ENCODE measurements at places on chromosomes 13 and 19. TPM values are rescaled to one million over a fixed set of nuclear protein-coding genes. Genes with fewer than 3 reads are reported as not detected.

- no peak for DNase-seq
Observed at GRCh38 chr19:2246801-2247361, 2.2 kb upstream of the AMH start.

The PCP2 gene
- not detected for total RNA-seq

GRCh38 chr13:59452189-59452890 lies 711.4 kb downstream of the DIAPH3 start:
- DNase-seq, result no peak

DNA sequence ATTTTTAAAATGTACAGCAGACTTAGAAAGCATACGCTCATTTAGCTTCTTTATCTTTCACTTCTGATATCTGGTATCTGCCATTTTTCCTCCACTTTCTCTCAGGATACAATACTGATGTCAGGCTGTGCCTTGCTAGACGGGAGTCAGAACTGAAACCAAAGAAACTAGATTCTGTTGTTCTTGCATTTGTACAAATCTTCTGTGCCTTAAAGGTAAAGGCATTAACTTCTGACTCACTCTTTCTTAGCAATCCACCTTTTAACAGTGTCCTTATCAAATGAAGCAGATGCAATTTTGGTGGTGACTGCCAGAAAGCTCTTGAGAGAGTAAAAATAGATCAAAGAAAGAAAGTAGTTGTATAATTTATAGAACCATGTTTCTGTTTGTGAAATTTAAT lies 370.4 kb downstream of the PCDH20 start:
- no peak for DNase-seq

The C19orf38 gene
- total RNA-seq, result 0.59 TPM

The KLHL1 gene
- not detected for total RNA-seq

DNA sequence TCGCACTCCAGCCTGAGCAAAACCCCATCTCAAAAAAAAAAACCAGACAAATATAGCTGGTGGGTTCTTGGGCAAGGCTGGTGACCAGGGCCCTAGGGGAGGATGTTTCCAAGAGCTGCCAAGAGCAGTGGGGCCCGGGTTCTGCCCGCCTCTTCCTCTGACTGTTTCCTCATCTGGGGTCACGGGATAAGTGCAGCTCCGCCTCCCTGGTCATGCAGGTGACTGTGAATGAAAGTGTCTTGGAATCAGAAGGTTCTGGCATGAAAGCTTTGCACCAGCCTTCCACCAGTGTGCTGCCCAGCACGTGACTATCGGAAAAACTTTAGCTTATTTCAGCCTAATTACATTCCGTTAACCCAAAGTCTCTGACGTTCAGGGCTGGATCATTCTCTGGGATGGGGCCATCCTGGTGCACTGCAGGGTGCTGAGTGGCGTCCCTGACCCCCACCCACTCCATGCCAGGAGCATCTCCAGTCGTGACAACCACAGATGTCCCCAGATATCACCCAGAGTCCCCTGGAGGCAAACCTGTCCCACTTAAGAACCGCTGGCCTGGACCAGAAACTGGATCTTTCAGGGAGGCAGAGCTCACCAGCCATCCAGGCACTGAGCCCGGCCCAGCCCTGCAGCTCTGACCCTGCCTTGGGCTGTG lies 85.6 kb downstream of the GNG7 start:
- peak; percentile 26 for DNase-seq

DNA sequence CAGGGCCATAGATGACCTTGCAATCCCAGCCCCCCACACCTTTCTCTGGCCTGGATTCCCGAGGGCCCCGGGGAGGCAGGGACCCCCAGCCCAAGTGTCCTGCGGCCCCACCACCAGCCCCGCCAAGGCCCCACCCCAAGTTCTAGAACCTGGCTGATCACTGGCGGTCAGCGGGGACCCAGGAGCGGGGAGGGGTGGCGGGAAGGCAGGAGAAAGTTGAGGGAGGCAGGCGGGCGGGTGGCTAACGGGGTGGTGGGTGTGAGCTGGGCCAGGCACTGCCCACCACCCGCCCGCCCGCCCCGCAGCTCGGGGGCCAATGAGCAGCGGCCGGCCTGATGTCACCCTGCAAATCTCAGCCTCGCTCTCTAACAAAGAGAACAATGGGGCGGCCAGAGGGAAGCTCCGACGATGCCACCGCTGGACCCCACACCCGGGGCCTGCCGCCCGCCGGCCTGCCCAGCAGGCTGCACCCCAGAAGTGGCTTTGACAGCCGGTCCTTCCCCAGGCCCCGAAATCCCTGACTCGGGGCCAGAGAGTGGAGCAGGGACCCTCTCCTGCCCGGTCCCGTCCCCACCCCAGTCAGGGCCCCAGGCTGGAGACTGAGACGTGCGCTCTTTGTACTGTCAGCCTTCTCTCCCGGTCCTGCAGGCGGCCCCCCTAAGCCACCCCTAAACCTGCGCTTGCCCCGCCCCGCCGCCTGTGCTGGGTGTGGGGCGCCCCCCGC lies 1.6 kb downstream of the MEX3D start:
- peak; percentile 98 for DNase-seq

DNA sequence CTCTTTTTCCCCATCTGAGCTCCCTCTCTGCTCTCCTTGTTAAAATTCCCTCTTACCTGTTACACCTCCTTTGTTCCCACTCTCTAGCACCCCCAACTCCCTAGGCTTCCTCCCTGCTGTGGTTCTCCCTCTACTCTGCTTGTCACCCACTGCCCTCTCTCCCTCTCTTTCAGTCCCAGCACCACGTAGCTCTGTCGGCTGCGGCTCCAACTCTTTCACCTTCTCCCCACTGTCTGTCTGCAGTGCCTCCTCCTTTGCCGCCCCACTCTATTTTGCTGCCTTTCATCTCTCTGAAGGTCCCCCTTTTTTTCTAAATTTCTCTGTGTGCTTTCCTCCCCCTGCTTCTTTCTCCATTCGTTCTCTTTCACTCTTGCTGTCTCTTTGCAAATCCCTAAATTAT lies 1.1 kb downstream of the ZNF836 start:
- DNase-seq, result peak; percentile 14

The TMEM205 gene
- total RNA-seq, result 128 TPM

The MIA gene
- not detected for total RNA-seq

DNA sequence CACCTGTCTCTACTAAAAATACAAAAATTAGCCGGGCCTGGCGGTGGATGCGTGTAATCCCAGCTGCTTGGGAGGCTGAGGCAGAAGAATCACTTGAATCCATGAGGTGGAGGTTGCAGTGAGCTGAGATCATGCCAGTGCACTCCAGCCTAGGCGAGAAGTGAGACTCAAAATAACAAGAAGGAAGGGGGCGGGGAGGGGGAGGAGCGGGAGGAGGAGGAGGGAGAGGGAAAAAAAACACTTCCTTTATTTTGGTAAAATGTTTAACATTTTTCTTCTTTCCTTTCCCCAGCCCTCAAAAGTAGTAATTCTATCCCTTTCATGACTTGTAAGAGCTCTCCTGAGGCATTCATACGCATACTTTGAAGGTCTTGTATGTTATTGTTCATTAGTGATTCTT lies 44.3 kb downstream of the SPRY2 start:
- no peak for DNase-seq

The ANKLE1 gene
- total RNA-seq, result 22.7 TPM

DNA sequence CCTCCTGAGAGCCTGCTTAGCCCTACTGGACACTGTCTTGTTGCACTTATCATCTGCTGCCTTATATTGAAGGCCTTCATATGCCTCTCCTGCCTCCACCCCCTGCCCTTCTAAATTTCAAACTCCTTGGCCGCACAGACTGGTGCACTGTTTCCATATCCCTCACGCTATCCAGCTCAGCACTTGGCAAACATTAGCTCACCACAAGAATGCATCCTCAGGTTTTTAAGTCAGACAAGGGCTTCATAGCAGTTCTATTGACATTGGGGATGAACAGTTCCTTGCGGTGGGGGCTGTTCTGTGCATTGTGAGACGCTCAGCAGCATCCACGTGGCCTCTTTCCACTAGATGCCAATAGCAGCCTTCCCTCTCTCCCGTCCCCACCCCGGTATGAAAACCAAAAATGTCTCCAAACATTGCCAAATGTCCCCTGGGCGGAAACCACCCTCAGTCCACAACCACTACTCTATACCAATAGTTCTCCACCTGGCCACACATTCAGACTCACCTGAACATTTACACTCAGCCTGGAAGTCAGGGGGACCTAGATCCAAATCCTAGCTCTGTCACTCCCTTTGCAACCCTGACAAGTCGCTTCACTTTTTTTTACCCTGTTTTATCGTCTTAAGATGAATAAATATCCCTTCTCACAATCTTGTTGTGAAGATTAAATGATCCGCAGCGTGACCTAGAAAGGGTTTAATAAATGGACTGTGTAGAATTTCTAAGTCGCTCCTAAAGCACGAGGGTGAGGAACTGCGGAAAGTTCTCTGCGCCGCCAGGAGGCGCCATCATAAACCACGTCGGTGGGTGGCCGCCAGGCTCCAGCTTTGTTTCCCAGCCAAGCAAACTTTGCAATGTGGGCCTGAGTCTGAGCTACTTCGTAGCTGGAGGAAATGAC lies 3.6 kb upstream of the CEACAM3 start:
- DNase-seq, result peak; percentile 73

The SYT3 gene
- total RNA-seq, result 0.66 TPM

DNA sequence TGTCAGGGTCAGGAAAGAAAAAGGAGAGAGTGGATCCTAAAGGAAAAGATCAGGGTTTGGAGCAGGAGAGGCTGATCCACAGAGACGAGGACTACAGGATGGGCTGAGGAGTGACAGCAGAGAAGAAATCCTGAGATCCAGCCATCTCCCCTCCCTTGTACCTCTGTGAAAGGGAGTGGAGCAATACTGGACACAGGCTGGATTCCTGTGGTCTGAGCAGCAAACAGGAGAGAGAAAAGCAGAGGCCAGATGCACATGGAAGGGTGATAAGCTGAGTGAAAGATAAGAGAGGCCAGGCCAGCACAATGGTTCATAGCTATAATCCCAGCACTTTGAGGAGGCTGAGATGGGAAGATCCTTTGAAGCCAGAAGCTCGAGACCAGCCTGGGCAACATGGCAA lies 472.1 kb upstream of the TSHZ3 start:
- DNase-seq, result no peak

GRCh38 chr19:47471733-47472457 lies at the start of gene SLC8A2:
Gene SLC8A2, minus strand, starts transcription at chr19:47471893. Its CDS starts 5,490 bp downstream, at chr19:47466403.
- peak; percentile 100 for DNase-seq

- no peak for DNase-seq
Observed at GRCh38 chr13:20353973-20354372, 121.9 kb upstream of the GJB6 start.

The ANKRD24 gene
- 1.2 TPM for total RNA-seq

DNA sequence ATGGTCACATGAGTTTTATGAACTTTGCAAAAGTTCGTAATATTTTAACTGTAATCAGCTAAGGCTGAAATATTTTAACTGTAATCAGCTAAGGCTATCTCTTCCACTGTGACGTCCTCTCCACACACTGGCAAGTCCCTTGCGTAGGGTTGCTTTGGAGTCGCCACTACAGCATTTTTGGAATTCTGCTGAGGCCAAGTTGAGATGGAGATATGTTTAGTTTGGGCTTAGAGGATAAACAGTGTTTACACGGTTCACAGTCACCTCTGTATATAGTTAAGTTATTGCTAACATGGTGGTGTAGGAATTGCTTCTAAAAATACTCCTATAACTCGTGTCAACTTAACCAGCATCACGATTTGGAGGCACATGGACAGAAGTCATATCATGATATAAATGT lies 143.6 kb upstream of the SERP2 start:
- no peak for DNase-seq

DNA sequence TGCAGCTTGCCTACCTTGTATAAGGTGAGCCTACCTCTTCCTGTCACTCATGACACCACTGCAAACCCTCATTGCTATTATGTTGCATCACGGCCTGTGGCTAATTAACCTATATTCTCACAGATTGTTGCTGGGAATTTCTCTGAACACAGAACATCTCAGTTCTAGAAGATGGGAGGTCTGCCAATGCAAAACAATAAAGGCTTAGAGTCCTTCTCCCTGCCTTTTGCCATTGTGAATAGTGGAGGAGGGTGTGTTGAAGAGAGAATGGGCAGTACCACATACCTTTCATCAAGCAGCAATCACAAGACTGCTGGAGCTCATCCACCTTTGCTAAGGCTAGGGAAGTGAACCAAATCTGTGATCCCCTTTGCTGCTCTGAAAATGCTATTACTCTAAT lies 34.4 kb downstream of the WDFY2 start:
- no peak for DNase-seq

DNA sequence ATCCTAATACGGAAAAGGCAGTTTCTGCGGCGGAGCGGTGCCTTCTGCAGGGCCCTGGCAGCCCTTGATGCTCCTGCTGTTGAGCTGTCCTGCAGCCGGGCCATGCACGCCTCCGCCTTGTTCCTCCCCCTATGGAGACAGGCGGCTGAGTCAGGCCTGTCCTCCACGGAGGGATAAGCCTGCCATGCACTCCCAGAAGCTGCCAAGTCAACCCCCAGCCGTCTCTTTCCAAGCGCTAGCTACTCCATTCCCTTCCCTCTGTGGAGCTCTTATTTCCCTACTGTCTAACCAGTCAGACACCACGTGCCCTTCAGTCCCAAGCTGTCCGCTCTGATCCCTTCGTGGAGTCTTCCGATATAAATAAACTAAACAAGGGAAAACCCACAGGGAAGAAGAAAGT lies 197.0 kb downstream of the COL4A1 start:
- peak; percentile 80 for DNase-seq

DNA sequence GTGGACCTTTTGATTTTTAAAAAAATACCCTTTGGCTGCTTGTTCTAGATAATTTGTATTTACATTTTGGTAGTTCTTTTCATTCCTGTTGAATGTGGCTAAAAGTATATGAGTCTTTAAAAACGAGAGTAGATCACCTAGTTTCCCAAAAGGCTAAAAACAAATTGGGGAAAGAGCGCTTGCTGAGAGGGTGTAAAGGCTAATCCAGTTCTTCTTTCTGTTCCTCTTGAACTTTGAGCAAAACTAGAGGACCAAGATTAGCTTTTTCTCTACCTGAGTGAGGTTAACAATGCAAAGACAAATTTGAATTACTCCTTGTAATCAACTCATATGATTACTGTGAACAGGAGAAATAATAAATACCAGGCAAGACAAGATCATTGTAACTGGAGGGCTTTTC lies 2513.2 kb downstream of the PCDH9 start:
- DNase-seq, result no peak

Measured in H7 (cell line).